NCI-H2107 (cell line): ENCODE measurements at places on chromosomes 12 and 14.

DNA sequence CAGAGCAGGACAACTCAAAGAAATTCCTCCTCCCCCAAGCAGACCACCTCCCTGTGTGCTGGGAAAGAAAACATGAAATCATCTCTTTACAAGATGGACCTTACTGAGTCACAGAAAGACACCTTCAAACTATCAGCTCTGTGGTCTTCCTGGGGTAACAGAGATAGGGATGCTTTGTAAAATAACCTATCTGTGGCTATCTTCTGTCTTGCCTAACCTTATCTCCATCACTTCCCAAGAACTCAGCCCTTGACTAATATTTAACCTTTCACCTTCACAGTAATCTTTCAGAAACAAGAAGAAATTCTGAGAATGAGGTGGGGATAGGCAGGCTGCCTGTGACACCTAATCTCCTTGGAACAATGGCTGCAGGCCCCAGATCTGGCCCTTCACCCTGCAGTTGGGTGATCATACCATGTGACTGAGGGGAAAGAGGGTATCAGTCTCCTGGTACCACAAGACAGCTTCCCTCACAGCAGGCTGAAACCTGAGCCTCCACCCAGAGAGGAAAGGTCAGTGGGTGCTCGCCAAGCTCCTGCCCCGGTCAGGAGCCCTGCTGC is 27.4 kb upstream of the CEBPE start:
- DNase-seq: no peak

GRCh38 chr14:67426161-67426560 is 14.2 kb upstream of the PLEK2 start:
- peak; percentile 26 for DNase-seq

DNA sequence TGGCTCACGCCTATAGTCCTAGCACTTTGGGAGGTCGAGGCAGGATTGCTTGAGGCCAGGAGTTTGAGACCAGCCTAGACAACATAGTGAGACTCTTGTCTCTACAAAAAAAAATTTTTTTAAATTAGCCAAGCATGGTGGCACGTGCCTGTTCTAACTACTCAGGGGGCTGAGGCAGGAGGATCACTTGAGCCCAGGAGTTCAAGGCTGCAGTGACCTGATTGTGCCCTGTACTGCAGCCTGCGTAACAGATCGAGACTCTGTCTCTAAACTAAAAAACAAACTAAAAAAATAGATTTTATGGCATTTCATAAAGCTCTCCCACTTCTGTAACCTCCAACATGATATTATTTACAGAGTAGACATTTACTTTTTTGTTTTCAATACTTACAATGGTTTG is 29.6 kb downstream of the PNMA1 start:
- no peak for DNase-seq

DNA sequence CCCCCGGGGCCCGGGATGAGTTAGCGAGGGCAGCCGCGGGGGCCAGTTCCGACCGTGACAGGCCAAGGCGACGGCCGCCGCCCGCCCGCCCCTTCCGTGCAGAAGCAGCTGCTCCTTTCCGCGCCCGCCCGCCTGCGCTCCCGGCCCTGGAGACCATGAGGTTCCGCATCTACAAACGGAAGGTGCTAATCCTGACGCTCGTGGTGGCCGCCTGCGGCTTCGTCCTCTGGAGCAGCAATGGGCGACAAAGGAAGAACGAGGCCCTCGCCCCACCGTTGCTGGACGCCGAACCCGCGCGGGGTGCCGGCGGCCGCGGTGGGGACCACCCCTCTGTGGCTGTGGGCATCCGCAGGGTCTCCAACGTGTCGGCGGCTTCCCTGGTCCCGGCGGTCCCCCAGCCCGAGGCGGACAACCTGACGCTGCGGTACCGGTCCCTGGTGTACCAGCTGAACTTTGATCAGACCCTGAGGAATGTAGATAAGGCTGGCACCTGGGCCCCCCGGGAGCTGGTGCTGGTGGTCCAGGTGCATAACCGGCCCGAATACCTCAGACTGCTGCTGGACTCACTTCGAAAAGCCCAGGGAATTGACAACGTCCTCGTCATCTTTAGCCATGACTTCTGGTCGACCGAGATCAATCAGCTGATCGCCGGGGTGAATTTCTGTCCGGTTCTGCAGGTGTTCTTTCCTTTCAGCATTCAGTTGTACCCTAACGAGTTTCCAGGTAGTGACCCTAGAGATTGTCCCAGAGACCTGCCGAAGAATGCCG is 699 bp downstream of the MGAT2 start:
- DNase-seq: peak; percentile 38

- DNase-seq: no peak
Measured at GRCh38 chr12:93402333-93403311, 24.9 kb downstream of the NUDT4 start.

GRCh38 chr14:91417983-91418386 is 365 bp upstream of the CCDC88C start:
- DNase-seq: peak; percentile 60

DNA sequence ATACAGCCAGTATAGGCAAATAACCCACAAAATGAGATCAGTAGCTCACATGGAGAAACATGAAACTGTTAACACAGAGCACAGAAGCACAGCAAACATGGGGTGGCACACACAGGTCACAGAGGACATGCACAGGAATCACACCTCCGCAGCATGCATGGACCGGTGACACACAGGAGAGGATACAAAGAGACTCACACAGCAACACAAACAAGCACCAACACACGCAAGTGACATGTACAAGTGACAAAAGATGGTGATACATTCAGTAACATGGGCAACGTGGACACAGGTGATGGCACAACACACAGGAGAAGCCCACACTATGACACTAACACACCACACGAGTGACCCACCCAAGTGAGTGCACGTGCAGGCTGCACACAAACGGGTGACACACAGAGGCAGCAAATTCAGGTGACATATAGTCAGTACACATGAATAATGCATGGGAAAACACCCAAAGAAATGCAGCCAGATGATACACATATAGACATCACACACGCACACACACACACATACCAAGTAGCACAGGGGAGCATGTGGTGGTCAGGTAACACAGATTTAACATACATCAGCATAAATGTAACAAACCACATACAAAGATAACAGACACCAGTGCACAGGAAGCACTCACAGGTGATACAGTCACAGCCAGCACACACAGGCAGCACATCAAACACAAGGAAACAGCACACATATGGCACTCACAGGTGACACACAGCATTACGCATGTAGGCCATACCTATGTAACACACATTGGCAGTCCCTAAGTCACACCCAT is 216.0 kb upstream of the SFSWAP start:
- no peak for DNase-seq

GRCh38 chr14:34843011-34843554 is 32.1 kb downstream of the BAZ1A start:
- no peak for DNase-seq

DNA sequence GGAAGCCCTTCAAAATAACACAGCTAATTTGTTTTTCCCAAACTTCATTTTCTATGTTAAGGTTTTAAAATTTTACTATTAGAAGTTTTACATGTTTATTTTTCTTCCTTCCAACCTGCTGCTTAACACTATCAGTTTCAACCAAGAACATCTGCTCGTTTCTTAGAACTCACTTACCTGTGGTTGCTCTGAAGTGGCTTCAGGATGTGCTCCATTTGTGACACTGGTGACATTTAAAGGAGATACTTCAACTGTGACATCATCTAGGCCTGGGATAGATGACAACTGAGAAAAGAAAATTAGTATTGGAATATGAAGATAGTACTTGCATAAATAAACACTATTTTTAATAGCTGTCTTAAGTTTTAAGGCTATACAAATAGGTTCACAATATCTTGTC is 17.9 kb downstream of the WASHC3 start:
- DNase-seq: no peak

DNA sequence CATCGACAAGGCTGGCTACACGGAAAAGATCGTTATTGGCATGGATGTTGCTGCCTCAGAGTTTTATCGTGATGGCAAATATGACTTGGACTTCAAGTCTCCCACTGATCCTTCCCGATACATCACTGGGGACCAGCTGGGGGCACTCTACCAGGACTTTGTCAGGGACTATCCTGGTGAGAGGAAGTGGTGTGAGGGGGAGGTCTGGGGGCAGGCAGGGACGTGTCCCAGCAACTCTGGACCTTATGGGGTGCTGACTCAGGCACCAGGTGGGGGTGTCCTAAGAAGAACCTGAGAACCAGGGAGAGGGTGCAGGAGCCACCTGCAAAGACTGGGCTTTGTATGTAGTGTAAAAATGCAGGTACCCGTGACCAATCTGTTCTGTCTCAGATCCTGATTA is 5.2 kb downstream of the ENO2 start:
- no peak for DNase-seq

DNA sequence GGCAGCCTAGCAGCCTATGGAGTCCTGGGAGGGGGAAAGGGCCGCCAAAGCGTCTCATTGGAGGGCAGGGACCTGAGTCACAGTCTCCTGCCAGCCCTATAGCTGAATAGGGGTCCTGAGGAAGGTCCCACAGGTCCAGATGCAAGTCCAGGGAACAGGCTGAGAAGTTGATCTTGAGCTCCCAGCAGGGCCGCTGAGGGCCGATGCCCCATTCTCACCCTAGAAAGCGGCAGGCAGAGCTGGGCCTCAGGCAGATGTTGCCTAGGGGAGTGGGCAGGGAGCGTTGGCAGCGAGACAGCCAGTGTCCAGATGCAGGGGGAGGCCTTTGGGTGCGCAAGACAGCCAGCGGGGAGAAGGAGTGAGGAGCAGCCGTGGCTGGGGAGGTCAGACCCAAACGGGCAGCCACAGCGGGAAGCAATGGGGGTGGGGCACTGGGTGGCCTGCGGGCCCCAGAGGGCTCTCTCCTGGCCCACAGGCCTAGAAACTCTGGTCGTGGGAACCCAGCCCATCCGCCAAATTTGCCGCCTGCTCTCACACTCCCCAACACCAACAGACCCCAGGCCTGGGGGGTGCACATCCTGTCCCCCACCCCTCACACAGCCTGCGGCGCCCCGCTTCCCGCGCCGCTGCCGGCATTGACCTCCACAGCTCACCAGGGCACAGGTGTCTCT is 1.1 kb downstream of the HDAC7 start:
- DNase-seq: no peak

GRCh38 chr12:44285321-44285960 is 449.6 kb downstream of the TMEM117 start:
- no peak for DNase-seq

DNA sequence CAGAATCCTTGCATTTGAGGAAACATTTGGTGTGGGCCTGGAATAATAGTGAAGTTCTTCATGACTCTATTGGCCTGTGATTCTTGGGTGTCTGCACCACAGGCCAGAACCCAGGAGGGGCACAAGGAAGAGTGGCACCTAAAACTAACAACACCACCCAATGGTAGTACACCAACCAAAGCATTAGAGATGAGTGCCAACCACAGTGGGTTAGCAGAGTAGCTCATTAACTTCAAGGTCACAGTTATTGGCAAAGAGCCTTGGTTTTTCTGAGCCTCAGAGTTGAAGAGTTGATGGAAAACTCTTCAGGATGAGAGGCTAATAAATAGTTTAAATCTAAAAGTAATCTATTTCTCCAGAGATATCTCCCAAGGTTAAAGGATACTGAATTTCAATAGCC is 57.0 kb downstream of the HELB start:
- no peak for DNase-seq

DNA sequence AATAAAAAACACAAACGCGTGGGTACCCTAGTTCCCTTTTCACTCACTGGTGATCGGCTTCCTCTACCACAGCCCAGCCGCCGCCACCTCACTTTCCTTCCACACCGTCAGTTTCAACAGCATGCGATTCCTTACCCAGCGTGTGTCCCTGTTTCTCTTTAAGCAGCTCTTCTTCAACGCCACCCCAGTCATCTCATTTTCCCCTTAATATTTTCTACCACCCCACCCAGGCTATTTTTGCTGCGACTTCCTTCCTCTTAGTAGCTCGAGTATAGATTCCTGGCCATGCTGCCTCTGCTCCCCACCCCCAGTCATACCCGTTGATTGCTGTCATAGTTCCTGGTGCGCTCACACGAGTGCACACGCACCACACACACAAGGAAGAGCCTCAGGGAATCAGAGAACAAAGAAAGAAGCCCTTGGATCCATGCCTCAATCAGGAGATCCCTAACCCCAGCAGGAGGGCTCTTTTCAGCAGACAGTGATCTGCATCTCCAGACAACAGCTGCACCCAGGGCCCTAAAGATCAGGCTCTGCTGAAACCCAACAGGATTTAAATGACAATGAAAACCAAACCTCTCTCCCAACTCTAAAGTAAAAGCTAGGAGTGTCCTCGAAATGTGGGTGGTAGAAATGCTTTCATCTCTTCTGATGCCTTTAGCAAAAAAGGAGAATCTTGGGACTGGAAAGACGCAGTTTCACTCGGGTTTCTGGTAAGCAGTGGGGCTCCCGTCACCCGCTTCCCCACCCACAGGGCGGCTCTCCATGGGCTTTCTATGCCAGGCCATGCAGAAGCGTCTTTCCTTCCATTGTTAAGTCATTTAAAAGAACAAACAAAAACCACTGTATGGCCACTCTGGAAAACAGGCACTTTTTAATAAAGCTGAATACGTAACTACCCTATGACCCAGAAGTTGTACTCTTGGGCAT is 23.8 kb downstream of the VPS37B start:
- DNase-seq: peak; percentile 42

- DNase-seq: no peak
Measured at GRCh38 chr14:65210118-65210821, 108.0 kb upstream of the MAX start.

GRCh38 chr14:75299059-75299458 is 20.4 kb downstream of the FOS start:
- DNase-seq: no peak

- no peak for DNase-seq
Measured at GRCh38 chr14:69349091-69349777, 48.9 kb downstream of the ERH start.

- DNase-seq: no peak
Measured at GRCh38 chr14:32324601-32325000, 4.5 kb upstream of the AKAP6 start.

- DNase-seq: no peak
Measured at GRCh38 chr14:64761441-64762043, 57.3 kb downstream of the PLEKHG3 start.

DNA sequence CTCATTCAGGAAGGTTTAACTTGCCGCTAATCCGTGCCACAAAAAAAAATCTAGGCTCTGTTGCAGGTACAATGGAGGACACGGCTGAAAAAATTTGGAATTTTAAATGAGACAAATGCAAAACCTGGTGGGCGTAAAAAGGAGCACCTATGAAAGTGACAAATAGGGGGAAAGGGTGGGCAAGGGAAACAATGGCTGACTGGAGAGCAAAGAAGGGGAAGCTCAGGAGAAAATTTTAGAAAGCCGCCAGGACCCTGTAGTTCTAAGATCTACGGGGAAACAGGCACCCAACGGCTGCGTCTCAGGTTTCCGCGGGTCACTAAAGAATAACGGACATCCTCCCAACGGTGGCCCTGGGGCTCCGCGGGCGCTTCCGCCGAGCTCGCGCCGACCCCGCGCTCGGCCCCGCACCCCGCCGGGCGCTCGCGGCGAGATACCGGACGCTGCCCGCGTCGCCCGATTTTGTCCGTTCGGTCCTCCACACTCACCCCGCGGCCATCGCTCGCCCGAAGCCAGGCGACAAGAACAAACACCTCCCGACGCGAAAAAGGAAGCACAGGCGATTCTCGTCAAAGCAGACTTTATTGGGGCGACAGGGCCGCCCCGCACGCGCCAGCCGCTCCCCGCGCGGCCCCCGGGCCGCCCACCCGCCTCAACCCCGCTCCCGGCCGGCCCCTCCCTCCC is 1.1 kb upstream of the YY1 start:
- peak; percentile 33 for DNase-seq
